Stimulated activated CD4-positive, alpha-beta T cell treated with anti-CD3 and anti-CD28 coated beads, Interleukin-12 subunit alpha, Interleukin-12 subunit beta, amount 100 ng/mL, for 24 hours (primary cell): ENCODE measurements at places on chromosomes 16 and 17.
A peak's percentile ranks its signal among the peaks of the same experiment; 100 is the strongest.

GRCh38 chr16:57992084-57992483, 8.4 kb downstream of the ZNF319 start:
- no peak for DNase-seq

DNA sequence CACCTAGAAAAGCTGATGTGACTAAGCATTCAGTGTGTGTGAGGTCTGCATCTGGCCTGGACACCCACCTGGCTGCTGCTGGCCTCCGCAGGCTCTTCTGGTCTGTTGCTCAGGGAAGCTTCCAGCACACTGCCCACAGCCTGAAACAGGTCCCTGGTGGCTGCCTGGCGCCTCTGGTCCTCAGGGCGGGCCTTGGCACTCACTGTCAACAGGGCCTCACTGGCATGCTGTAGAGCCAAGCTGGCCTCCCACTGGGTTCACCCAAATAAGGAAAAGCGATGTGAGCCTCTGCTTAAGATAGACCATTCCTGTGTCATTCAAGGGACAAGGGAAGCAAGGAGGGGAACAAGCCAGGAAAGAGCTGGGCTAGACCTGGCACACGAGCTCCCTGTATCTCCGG, 70.6 kb upstream of the BCO1 start:
- DNase-seq: no peak

GRCh38 chr17:77227461-77228240, 86.9 kb downstream of the SEC14L1 start:
- no peak for DNase-seq

DNA sequence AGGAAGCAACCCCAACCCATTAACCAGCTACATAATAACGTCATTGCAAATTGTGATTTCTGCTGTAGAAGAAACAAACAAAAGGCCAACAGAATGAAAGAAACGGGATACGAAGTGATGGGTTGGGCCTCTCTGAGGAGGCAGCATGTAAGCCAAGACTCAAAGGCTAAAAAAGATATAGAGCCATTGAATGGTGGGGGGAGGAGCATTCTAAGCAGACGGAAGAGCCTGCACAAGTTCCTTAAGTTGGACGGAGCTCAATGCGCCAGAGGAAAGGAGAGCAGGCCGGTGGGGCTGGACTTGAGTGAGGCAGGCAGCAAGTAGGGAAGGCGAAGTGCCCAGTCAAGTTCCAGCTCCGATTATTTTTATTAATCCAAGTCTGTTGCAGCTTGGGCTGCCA, 160.3 kb downstream of the SHISA9 start:
- no peak for DNase-seq

GRCh38 chr17:39231091-39231561, 5.4 kb upstream of the STAC2 start:
- DNase-seq: no peak

- no peak for DNase-seq
These were observed 11.9 kb downstream of the PER1 start for GRCh38 chr17:8140065-8141029.

DNA sequence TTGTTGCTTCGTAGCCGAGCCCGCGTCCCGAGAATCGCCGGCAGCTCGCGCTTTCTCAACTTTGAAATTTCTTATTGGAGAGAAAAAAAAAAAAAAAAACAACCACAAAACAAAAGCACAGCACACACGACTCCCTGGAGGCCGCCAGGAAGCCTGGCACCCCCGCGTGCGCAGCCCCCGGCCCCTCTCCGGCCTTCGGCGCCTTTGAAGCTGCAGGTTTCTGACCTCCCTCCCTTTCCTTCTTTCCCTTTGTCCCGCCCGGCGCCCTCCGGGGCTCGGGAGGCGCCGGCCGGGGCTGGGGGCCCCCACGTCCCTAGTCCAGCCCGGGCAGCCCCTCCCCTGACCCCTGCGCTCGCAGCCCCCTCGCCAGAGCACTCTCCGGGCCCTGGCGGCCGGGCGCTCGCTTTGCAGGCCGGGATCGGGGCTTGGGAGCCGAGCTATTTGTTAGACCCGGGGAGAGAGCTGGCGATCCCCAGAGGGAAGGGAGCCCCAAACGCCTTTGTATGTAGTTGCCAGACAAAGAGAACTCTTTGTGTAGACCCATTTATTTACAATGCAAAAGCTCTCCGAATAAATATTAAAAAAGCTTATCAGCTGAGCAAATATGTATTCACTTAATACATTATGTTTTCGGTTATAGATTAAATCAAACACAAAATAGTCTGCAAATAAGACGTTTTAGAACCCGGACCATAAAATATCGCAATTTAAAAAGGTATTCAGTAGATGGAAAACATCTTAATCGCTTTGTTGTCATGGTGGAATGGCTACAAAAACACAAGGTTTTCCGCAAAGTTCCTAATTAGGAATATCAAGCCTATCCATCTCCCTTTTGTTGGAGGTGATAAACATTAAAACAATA, 2.3 kb downstream of the BAHCC1 start:
- no peak for DNase-seq

GRCh38 chr16:47182318-47182717, 38.6 kb upstream of the NETO2 start:
- no peak for DNase-seq

GRCh38 chr16:89256651-89257254, 39.2 kb downstream of the ZNF778 start:
- peak; percentile 69 for DNase-seq

GRCh38 chr16:89720551-89720812, 216 bp downstream of the VPS9D1 start:
- no peak for DNase-seq

DNA sequence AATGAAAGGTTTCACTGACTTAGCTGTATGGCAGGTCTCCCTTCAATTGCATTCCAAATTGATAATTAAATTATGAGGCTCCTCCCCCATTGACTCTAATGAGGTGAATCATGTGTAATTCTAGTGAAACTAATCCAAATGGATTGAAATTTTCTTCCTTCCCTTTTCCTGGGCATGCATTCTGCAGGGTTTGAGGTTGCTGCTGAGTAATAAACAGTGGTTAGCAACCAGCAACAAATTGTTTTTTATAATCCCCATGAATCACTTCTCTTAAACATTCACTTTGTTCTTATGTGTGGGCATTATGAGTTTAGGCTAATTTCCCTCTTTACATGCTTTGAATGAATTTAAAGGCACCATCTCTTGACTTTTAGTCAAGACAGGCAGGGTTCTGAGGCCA, 43.4 kb downstream of the MYOCD start:
- DNase-seq: no peak

- no peak for DNase-seq
These were observed 26.2 kb downstream of the GPRC5B start for GRCh38 chr16:19858340-19859018.

DNA sequence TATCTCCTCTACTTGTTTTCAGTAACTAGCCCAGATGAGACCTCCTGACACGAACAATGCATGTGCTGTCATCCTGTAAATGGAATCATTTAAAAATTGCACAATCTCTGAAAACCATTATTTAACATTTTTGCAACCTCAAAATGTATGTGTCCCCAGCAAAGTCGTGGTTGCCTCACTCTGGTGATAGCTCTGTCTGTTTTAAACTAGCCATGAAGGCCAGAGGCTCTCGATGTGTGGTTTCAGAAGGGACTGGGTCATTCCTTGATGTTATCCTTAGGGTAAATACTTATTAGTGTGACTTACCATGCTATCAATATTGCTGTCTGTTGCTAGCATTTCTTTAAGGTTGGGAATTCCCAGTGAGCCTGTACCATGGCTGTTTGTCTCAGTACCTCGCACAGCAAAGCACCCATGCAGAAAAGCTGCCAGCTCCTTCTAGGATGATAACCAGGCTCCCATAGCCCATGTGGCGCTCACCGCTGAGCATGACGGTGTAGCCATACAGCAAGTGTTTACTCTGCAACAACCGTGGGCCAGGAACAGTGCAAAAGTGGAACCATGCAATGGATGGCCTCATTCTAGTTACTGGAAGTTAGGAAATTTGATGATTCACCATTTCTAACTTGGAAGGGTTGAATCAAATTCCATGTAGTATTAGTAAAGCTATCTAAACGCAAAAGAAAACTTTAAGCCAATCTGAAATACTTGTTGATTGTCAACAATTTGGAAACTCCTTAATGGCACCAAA, 2.9 kb upstream of the PGS1 start:
- DNase-seq: no peak

- no peak for DNase-seq
These were observed 21.3 kb downstream of the HS3ST3B1 start for GRCh38 chr17:14321980-14322776.

- no peak for DNase-seq
These were observed 22.9 kb upstream of the PHAF1 start for GRCh38 chr16:67086822-67087221.

DNA sequence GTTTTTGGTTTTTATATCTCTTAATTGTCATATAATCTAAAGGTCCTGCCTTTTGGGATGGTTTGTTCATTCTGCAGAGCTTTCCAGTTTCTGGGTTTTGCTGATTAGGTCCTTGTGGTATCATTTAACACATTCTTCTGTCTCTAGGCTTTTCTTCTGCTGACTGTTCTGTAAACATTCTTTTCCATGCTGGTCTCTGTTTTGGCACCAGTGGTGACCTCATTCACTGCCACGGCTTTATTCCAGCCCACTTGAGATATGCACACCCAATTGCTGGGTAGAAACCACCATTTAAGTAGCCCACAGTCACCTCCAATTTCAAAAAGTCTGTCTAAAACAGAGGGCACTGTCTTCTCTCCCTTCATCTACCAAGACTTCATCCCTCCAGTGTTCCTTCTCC, 31.1 kb upstream of the COX10 start:
- DNase-seq: no peak

- DNase-seq: no peak
These were observed 1029.6 kb downstream of the CDH11 start for GRCh38 chr16:64092271-64092670.

DNA sequence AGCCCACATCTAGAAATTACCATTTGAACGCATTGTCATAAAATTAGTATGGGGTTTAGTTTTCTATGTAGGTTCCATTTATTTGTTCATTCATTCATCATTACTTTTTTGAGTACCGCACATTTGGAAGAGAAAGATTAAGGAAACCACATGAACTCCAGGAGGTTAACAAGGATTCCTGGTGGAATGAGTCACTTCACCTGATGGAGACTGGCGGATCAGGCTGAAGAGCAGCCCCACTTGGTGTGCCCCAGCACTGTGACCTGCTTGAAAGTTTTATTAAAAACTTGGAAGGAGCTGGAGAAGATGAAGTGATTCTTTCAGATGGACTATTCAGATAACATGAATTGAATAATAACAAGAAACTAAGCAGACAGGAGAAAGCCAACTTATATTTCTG, 293.6 kb upstream of the CDH11 start:
- DNase-seq: no peak

GRCh38 chr17:21072745-21073197, 30.0 kb upstream of the USP22 start:
- no peak for DNase-seq

DNA sequence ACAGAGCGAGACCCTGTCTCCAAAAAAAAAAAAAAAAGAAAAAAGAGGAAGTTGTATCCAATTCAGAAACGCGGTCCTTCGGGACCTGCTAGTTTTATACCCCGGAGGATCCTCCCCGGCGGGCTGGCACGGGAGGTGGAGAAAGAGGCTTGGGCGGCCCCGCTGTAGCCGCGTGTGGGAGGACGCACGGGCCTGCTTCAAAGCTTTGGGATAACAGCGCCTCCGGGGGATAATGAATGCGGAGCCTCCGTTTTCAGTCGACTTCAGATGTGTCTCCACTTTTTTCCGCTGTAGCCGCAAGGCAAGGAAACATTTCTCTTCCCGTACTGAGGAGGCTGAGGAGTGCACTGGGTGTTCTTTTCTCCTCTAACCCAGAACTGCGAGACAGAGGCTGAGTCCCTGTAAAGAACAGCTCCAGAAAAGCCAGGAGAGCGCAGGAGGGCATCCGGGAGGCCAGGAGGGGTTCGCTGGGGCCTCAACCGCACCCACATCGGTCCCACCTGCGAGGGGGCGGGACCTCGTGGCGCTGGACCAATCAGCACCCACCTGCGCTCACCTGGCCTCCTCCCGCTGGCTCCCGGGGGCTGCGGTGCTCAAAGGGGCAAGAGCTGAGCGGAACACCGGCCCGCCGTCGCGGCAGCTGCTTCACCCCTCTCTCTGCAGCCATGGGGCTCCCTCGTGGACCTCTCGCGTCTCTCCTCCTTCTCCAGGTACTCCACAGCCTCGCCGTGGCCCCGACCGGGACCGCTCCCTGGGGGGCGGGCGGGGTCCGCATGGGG, at the start of gene CDH3:
Gene CDH3 (plus strand): TSS at position 596 of the 779 bp plus-strand sequence. CDS start 70 bp downstream, at position 666.
- DNase-seq: no peak

DNA sequence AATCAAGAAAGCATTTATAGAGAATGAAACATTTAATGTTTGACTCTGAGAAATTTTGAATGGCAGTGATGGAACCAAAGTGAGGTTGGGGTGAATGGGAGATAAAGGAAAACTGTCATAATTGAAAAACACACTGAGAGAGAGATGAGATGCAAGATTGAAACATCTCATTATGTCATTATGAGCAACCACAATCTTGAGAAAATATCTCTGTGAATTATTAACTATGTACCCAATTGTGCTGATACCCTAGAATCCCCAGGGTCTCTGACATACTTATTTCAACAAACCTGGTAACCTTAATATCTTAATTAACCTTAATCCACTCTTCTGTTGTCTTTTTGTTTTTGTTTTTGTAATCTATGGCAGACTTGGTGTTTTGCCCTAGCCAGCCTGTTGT, 143.5 kb upstream of the HLF start:
- no peak for DNase-seq

DNA sequence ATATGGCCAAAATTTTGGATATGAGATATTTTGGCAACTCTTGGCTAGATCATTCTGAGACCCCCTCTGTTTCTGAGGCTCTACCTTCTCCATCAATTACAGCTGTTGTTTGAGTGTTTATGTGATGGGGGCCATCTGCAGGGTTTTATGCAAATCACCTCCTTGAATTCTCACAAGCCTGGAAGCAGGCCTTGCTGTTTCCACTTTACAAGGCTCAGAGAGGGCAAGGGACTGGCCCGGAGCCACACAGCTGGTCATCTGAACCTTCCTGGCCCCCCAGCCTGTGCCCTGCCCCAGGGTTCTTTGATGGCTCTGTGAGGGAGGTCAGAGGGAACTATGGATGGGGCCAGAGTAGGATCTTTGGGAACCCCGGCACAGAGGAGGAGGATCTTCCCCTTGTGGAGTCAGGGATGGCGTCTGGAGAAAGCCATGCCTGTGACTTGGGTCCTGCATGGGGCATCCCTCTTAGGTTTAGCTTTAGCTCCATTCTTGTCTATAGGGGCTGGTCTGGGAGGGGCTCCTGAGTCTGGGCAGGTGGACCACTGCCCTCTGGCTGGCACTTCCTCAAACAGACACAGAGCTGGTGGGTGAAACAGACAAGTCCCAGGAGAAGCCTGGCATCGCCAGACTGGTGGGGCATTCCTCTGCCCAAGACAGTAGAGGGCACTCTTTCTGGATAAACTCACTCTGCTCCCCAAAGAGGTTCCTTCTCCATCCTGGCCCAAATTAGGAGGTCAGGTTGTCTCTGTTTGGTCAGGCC, 26.2 kb downstream of the IL21R start:
- no peak for DNase-seq

DNA sequence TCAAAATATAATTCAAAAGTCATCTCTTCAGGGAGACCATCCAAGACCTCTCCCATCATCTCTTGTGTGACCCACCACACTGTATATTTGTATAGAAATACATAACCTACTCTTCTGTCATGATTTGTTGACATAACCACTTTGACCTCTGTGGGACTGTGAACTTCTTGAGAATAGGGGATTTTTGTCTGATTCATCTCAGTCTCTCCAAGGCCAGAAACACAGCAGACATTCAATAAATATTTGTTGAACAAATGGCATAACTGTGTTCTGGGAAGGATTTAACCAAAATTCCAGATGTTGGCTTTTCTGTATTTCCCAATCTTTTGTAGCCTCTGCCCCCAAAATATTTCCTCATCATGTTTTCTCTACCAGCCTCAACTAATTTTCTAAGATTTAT, 169.7 kb downstream of the CDH11 start:
- no peak for DNase-seq
